Stimulated activated CD8-positive, alpha-beta memory T cell treated with anti-CD3 and anti-CD28 coated beads, Interleukin-4, amount 100 ng/mL, for 4 hours (primary cell): ENCODE measurements at places on chromosomes 3 and 15.

DNA sequence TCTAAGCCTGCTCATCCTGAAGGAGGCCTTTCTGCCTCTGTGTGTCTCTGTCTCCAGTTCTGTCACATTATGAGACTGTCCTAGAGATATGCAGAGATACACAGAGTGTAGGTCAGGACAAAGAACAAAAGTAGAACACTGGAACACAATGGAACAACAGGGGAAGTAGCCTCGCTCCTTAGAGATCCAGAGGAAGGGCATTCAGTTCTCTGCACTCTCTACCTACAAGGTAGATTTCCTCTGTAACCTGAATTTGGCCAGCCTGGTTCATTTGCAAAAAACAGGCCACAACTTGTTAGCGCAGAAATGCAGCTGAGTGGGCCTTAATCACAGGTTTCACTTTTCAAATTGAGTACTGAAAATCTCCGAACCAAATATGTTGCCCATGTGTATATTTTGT, 19.4 kb downstream of the NEK10 start:
- no peak for DNase-seq

DNA sequence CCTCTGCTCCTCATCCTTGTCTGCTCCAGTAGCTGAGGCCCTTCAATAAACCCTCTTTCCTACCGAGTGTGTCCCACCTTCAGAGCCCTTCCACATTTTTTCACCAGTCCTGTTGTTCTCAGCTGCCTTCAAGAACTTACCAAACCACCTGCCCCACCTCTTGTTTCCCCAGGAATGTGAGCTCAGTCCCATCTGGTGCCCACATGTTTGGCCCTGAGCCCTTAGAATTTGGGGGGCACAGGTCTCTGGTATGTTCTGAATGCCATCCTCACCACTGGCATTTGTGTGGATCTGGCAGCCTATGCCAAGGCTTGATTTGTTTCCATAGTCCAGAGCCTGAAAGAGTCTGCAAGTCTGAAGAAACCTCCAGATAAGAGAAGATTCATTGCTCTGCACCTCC, 315.2 kb upstream of the PPP2R3A start:
- no peak for DNase-seq

DNA sequence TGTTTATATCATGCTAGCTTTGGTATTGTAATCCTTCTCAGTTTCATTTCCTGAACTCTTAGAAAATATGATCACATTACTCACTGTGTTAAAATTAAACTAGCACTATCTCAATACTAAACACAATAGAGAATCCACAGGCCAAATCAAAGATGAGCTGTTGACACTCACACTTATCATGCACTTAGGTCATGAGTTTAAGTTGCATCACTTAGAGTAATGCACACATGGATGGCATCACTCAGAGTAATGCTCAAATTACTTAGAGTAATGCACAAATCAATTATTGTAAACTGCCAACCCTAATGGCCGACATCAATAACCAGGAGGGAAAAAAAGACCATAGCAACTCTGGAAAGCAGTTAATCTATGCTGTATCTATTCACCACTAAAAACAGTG, 40.0 kb upstream of the MCF2L2 start:
- no peak for DNase-seq

DNA sequence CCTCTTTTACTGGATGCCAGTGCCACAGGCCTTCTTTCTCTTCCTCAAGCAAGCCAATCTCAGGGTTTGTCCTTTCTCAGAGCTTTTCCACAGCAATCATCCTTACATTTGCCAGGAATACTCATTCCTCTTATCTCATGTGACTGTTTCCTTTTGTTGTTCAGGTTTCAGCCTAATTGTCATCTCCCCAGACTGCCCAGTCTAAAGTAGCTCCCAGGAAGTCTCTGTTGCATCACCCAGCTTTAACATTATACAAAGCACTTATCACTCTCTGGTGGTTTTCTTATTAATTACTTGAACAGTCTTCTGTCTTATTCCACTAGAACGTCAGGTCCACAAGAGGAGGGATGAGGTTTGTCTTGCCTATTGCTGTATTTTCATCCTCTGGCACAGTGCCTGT, 65.8 kb downstream of the CADPS start:
- DNase-seq, result no peak

GRCh38 chr15:86557018-86557550, 477.4 kb downstream of the AGBL1 start:
- no peak for DNase-seq

- DNase-seq, result no peak
Observed at GRCh38 chr3:96266395-96267190, 547.8 kb upstream of the EPHA6 start.

GRCh38 chr15:52220251-52220650, 29.1 kb upstream of the GNB5 start:
- DNase-seq, result no peak

- no peak for DNase-seq
Observed at GRCh38 chr3:15387735-15388134, 39.6 kb downstream of the METTL6 start.

DNA sequence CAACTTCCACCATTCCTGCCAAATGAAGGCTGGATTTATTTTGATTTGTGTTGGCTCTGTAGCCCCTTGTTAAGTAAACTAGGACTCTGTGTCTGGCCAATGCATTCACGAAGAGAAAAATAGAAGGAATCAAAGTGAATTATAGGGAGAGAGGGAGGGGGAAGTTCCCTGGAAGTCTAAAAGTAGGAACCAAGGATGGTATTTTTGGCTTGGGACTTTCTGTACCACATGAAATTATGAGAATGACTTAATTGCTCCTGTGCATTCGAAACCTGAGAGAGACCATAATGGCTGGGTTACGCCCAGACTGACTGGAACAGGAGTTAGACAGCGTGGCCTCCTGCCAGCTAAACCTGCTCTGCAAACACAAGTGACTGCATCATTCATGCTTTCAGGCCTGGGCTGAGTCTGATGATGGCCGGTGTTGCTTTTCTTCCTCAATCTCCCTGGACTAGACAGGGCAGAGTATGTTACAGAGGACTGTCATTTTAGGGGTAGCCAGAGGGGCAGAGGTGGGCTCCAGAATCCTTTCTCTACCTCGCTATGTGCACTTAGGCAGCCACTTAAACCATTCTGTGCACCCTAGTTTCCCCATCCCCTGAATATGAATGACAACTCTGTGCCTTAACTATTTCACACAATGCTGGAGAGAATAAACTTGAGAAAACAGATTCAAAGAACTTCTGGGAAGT, 58.9 kb downstream of the MYO1E start:
- no peak for DNase-seq

GRCh38 chr15:100208921-100209603, 132.7 kb downstream of the ADAMTS17 start:
- no peak for DNase-seq

DNA sequence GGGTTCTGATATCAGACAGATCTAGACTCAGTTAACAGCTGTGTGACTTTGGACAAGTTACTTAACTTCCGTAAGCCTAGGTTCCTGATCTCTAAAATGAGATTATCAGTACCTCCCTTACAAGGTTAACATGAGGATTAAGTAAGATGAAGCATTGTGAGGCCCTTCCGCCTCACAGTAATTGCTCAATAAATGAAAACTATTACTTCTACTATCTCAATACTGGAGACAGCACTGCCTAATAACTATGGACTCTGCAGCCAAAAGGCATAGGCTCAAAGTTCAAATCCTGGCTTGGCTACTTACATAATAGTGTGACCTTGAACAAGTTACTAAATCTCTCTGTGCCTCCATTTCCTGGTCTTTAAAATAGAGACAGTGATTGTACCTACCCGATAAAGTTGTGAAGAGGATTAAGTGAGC, 82.0 kb upstream of the ATP11B start:
- no peak for DNase-seq

GRCh38 chr3:182331341-182331740, 462.0 kb upstream of the ATP11B start:
- DNase-seq, result no peak

GRCh38 chr3:176286476-176287085, 910.7 kb downstream of the TBL1XR1 start:
- DNase-seq, result no peak

DNA sequence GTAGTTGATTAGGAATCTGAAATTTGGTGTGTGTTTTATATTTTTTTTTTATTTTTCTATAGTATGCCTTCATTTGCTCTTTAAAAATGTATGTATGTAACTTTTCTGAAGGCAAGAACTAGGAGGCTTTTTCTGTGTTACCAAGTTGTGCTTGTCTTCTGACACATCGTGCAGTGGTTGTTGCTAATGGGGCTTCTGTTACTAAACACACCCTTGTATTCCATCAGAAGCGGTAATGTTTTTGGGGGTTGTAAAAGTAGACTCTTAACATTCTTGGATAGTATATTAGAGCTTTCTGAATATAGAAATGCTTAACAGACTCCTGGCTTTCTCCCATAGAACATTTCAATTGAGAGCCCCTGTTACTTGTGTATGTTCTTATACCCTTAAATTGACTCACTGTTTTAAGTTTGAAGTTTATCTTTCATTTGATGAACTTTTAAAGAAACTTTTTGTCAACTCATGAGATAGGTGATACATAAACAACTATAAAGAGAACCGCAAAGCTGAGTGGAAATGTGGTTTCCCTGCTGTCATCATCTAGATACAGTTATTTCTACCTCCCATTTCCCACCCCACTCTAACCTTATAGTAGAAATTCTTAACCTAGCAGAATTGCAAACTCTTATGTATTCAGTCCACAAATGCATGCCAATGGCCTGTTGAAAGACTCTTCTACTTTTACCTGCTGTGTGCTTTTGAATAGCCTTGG, 2.5 kb downstream of the TIPARP start:
- no peak for DNase-seq

DNA sequence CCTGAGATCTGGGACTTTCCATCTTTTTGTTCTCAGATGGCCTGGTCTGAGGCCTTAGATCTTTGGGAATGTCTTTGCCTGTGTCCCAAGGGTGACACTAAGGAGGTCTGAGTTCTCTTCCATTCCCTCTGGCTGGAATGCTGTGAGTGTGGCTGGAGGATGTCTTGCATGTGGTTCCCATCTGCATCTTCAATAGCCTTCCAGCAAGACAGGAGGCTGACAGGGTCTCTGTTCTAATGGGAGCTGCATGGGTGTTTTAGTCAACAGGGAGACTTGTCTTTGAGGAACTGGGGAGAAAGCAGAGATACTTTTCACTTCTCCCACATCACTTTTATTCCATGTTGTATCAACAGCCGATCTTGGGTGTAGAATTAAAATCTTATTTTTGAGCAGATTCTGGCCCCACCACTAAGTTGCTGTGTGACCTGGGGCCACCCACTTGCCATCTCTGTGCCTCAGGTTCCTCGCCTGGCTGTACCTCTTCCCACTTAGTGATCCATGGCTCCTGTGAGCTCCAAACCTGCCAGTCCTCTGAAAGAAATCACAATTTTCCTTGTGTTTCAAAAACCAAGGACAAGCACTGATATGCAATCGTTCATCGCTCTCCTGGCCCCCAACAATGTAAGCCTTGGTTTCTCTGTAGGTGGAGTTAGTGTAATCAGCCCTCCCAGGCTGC, 75.2 kb downstream of the LSM3 start:
- no peak for DNase-seq

DNA sequence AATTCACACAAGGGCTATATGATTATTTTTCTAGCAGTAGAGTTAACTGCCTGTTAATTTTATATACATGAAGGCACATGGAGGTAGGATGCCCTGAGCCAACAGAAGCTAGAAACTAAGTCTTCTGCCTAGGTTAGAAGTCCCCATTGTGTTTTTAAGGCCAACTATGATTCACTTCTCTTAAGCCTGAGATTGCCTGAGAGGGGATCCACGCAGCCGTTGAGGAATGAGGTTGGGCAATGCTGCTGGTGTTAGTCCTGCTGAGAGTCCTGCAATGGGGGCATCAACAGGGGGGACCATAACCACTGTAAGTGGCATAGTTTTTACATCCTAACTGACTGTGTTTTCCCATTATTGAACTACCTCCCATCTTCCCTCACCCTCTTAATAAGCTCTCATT, 60.1 kb upstream of the PFN2 start:
- DNase-seq, result no peak
